ENCODE measurements at places on chromosomes 5 and 9.

DNA sequence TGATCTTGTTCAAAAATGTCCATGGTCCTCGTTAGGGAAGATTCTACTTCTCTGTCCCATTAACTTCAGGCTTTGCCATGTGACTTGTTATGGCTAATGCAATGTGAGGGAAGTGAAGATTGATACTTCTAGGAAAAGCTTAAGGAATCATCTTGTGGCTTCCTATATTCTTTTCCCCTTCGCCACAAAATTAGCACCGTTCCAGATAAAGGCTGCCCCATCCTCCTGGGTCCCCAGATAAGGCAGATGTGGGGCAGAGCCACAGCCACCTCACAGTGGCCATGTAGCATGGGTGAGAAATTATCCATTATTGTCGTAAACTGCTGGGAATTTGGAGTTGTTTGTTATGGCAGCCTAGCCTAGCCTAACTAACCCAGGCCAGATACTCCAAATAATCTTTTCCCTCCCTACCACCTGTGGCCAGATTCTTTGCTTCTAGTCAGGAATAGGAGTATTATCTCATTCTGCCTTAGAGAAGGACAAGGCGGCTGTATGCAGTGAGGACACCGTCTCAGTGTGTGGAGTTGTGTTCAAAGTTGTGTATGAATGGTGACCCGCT lies 31.9 kb upstream of the BOD1 start:
- DNase-seq: no peak

DNA sequence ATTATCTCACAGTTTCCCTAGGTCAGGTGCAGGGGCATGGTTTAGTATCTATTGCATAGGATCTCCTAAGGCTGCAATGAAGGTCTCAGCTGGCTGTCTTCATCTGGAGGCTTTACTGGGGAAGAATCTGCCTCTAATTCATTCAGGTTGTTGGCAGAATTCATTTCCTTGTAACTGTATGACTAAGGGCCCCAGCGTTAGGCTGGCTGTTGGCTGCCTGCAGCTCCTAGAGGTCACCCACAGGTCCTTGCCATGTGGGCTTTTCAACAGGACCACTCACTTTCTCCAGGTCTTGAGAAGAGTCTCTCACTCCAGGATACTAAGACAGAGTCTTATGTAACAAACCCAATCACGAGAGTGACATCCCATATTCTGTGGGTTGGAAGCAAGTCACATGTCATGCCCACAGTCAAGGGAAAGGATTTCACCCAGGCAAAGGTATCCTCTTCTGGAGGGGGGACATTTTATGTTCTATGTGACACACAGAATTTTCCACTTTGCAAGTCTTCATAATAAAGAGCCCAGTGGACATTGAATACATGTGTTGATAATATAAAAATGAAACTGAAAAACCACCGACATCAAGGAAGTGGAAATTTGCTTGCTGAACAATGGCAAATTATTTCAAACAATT lies 38.2 kb downstream of the HMHB1 start:
- DNase-seq: no peak

- peak; percentile 67 for DNase-seq
Observed at GRCh38 chr9:95032580-95033341, 284.7 kb downstream of the FANCC start.

- DNase-seq: no peak
Observed at GRCh38 chr5:74576941-74577456, 63.5 kb downstream of the ENC1 start.

GRCh38 chr5:179516221-179516620 lies 34.1 kb upstream of the RUFY1 start:
- DNase-seq: no peak

DNA sequence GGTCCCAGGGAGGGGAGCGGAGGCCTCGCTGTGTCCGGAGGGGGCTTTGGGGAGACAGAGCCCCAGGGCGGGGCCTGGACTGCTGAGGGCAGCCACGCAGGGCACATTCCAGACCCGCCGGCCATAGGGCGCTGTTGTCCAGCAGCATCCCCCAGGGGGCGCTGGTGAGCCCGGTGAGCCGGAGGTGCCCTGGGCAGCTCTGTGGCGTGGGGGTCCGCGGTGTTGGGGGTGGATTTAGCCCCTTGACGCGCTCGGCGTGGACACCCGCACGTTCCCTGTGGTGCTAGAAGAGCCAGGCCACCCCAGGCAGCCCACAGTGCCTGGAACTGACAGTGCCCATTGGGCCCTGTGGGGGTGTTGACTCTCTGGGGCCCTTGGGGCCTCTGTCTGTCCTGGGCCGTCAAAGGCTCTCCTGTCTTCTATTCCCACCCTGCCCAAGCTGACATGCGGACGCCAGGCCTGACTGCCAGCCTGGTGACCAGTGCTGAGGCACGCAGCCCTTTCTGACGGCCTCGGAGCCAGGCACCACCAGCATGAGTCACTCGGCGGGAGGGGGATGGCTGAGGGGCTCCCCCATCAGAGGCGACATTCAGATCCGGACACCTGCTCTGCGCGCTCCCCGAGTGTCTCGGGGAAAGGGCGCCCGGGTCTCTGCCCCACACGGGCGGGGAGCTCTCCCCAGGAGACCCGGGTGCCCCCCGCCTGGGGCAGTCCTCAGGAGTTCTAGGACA lies 23.9 kb downstream of the TPPP start:
- no peak for DNase-seq

DNA sequence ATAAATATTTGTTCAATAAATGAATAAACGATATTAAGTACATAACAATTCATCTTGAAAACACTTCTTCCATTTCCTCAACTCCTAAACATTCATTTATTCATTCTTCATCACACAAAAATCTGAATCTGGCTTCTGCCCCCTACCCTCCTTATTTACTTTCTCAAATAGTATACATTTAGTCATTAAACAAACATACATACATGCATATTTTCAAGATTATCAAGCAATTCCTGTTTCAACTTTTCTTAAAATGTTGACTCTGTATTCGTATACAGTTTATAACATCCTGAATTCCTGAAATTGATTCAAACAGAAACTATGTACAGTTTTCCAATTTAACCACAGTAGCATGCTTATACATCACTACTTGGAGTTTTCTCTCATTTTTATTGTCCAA lies 129.0 kb downstream of the MUSK start:
- no peak for DNase-seq

DNA sequence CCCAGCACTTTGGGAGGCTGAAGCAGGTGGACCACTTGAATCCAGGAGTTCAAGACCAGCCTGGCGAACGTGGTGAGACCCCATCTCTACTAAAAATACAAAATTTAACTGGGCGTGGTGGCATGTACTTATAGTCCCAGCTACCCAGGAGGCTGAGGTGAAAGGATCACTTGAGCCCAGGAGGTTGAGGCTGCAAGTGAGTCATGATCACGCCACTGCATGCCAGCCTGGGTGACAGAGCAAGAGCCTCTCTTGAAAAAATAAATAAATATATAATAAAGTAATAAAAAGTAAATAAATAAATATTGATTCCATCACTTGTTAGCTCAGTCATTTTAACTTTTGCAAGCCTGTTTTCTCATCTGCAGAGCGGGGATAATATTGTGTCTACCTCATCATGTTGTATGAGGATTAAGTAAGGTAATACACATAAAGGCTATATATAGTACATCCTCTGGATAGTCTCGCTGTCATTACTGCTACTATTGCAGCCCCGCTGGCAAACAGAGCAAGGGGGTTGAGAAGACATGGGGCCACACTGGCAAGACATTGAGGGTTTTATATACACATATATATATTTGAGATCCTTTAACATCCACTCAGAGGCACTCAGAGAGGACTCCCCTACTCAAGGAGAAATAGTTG lies 210.9 kb downstream of the C9orf152 start:
- DNase-seq: no peak

DNA sequence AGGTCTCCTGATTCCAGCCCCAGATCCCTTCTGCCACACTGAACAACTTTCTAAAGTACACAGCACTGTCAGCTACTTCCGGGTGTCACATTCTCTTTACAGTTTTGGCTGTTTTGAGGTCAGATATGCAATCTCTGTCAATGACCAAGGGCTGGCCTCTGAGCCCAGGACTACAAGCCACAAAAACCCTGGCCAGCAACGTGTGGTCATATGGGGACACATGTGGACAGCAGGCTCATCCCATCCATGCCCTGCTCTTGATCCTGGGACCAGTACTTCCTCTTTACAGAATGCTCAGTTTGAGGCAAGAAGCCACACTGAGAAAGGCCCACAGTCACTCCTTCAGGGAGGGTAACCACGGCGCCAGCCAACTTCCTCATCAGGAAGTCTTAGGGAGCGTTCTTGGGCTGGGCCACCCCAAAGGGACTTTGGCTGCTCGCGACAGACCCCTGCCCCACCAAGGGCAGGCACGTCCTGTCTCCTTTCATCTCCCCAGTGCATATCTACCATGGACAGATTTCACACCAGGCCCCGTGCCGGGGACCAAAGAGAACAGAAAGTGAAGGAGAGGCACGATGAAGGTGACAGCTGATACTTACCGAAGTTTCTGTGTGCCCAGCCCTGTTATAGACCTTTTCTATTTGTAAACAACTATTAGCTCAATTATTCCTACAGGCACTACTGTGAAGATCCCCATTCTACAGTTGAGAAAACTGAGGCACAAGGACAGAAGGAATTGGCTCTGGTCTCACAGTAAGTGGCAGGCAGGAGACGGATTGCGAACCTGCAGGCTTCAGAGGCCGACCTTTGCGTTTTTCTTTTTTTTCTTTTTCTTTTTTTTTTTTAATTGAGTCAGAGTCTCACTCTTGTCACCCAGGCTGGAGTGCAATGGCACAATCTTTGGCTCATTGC lies 37.3 kb downstream of the STK10 start:
- DNase-seq: no peak

DNA sequence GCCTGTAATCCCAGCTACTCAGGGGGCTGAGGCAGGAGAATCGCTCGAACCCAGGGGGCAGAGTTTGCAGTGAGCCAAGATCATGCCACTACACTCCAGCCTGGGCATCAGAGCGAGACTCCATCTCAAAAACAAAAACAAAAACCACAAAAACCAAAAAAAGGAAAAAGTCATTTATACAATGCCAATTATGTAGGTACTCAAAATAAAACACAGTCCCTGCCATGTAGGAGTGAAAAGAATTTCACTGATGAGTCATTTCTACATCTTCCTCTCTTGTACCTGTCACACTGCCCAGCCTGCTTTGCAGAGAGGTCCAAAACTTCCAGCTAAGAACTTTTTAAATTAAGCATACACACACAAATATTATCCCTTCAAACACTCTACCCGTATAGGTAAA lies 215.8 kb downstream of the EPB41L4A start:
- DNase-seq: no peak

DNA sequence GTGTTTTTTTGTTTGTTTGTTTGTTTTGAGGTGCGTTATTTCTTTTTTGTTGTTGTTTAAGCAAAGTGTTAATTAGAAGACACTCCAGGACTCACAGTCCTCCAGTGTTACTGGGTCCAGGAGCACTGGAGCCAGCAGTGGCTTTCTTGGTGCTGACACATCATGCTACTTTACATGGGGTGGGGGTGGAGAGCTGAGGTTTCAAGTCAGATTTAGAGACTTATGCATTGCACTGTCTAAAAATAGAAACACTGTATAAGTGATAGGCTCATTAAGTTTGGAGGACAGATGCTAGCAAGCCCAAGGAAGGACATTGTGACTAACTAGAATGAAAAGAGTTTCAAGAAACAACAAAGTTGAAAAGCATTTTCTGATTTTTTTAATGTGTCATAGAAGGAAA lies 2209.2 kb downstream of the MAT2B start:
- no peak for DNase-seq

DNA sequence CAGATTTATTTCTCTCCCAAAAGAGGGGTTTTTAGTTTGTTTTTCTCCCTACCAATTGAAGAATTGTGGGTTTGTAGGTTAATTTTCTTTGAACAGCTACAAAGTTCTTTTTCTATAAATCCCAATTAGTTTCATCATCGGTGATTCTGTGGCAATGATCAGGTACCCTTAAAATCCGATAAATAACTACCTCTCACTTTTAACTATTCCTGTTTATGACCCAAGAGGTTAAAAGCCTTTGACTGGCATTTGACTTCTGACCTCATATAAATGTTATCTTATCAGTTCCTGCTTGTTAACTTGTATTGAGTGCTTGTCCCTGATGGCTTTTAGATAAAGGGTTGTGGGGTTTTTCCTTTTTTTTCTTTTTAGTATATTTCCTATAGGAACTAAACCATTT lies 124.4 kb upstream of the TMEM161B start:
- DNase-seq: no peak
